Ureter (tissue), 1 donor: ENCODE measurements at places on chromosomes 5 and 9. TPM values are rescaled to one million over a fixed set of nuclear protein-coding genes. Genes with fewer than 3 reads are reported as not detected.

Gene SLC34A3
- total RNA-seq = not detected

Gene FOXD4L4
- total RNA-seq = 0.47 TPM

Gene CNTFR
- 9.4 TPM for total RNA-seq

Gene SLC6A19
- not detected for total RNA-seq

Gene GADD45G
- total RNA-seq = 6.2 TPM

Gene NUTM2F
- not detected for total RNA-seq

Gene DROSHA
- total RNA-seq = 77.7 TPM

Gene TRPM3
- 1.3 TPM for total RNA-seq

Gene NIPAL4
- total RNA-seq = 49.8 TPM

Gene PCDHGA5
- 4.6 TPM for total RNA-seq

GRCh38 chr5:164746723-164747122 is 1241.3 kb downstream of the MAT2B start:
- no peak for DNase-seq

- DNase-seq = no peak
Observed at GRCh38 chr5:61806491-61807020, 474.5 kb downstream of the ZSWIM6 start.

GRCh38 chr9:94083384-94083783 is 880 bp upstream of the PTPDC1 start:
- no peak for DNase-seq

GRCh38 chr9:91958174-91958573 is 8.1 kb upstream of the ROR2 start:
- no peak for DNase-seq

GRCh38 chr5:138129347-138129746 is 9.9 kb downstream of the NME5 start:
- no peak for DNase-seq

DNA sequence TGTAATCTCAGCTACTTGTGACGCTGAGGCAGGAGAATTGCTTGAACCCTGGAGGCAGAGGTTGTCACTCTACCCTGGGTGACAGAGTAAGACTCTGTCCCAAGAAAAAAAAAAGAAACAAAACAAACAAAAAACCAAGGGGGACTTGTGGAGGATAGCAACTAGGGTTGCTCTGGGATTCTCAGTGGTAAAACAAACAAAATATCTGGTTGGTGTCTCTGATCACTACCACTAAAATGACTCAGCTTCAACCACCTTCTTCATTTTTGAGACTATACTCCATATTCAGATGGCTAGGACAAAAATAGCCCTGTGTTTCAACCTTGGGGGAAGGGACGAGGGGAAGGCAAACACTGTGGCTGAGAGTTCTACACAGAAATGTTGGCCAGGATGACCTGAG is 110.3 kb downstream of the ARRDC3 start:
- no peak for DNase-seq

- no peak for DNase-seq
Observed at GRCh38 chr5:139190125-139190524, 8.0 kb downstream of the SIL1 start.

DNA sequence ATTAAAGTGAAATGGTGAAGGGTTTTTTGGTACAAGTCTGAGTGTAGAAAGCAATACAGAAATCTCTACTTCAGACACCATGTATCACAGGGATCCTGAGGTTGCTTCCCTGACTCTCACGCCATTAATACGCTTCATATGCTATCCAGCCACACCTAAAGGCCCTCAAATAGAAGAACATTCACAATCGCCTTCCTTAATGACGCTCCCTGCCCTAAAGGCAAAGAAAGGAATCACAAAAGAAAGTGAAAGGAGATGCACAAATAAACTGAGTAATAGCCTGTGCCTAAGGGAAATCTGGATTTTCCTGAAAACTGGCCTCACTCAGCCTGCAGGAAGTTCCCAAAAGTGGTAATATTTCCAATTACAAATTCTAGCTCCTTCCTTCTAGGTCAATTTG is 1002.7 kb upstream of the DMAC1 start:
- no peak for DNase-seq

- DNase-seq = no peak
Observed at GRCh38 chr5:153809166-153809565, 229.5 kb downstream of the FAM114A2 start.

DNA sequence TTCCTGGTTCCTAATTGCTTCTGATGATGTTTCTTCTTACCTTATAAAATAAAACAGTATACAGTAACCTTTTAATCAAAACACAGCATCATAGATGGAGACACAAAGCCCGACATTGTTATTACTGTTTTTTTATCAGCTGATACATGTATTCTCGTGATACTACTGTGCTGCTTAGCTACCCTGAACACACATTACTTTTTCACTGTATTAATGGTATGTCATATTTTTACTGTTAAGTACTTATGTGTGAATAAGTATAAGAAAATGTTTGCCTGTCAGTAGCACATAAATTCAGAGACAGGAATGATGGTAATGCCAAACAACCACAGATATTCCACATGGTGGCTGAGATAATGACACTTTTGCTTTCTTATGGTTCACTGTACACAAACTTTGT is 68.7 kb downstream of the RAB24 start:
- no peak for DNase-seq

GRCh38 chr5:15683332-15683731 is 183.4 kb downstream of the FBXL7 start:
- DNase-seq = no peak

- no peak for DNase-seq
Observed at GRCh38 chr5:148760945-148761638, 65.3 kb upstream of the ADRB2 start.

GRCh38 chr5:59067956-59068656 is 485.2 kb downstream of the RAB3C start:
- DNase-seq = no peak

GRCh38 chr5:72917371-72917776 is 38.5 kb upstream of the FCHO2 start:
- no peak for DNase-seq
